Mesenchymal stem cell (in vitro differentiated cells and primary cell): ENCODE measurements at places on chromosomes 12 and 14.

DNA sequence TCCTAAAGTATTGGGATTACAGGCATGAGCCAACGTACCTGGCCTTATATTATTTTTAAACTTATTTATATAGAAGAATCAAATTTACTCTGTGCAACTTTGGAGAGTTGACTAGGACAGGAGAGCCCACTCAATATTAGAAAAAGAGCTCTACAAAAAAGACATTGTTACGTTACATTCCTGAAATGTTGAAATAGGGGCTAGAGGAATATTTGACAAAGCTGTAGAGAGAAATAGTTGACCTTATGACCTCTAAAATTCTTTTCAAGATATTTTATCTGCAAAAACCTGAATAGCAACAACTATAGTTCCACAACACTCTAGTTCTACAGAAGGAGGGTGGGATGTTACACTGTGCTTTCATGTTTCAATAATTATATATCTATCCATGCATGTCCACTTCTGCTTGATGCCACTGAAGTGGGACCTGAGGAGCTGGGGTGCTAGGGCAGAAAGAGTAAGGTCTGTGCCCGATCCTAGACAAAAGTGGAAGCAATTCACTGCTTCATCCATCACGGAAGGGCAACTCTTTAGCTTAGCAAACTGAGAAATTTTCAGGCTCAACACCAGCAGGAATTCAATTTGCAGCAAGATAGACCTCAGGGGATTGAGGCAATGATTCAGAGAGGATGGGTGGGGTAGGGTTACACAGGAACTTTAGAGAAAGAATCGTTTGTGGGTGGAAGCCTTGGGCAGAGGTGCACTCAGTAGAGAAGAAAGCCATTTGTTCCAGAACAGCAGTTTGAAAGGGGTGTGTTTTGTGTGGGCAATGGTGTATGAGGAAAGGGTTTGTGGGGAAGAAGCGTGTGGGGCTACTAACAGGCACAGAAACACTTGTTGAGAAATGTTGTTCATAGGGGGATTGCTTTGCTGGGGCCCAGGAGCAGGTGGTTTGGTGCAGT lies 16.0 kb upstream of the RNASE10 start:
- H3K36me3 ChIP-seq: no peaks in the 10 kb centered on the region
- H3K27me3 ChIP-seq: peaks cover 31% of the 10 kb centered on the region
- no peaks in the 10 kb centered on the region for H3K4me1 ChIP-seq
- H3K27ac ChIP-seq: no peak overlapping the region

GRCh38 chr14:73723797-73724661 lies 9.8 kb upstream of the PNMA1 start:
- no peak overlapping the region for H3K4me3 ChIP-seq
- peak; percentile 97 for DNase-seq
- peaks cover 69% of the 10 kb centered on the region for H3K36me3 ChIP-seq
- peak overlapping the region; percentile 97 for H3K27ac ChIP-seq
- no peaks in the 10 kb centered on the region for H3K27me3 ChIP-seq

- peaks cover 5% of the 10 kb centered on the region for H3K4me1 ChIP-seq
- H3K27me3 ChIP-seq: no peaks in the 10 kb centered on the region
- H3K27ac ChIP-seq: peak overlapping the region; percentile 66
- no peak for DNase-seq
Measured at GRCh38 chr14:51575349-51576116, 76.2 kb upstream of the FRMD6 start.

DNA sequence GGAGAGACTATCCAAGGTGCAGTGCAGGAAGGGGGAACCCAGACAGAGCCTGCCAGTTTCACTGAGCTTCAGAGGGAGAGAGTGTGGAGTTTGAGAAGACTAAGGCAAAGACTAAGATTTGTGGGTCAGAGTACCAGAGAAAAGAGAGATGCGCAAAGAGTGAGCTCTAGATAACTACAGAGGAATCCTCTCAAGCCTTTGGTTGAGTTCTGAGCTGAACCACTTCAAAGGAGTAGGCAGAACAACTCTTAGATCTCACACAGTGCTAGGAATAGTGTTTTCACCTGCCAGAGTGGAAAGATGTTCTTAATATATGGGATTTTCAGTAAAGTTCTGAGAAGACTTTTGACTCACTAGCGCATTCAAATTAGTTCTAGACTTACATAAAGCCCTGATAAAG lies 10.7 kb upstream of the M6PR start:
- no peak overlapping the region for H3K4me3 ChIP-seq
- DNase-seq: no peak
- peaks cover 3% of the 10 kb centered on the region for H3K36me3 ChIP-seq
- no peaks in the 10 kb centered on the region for H3K27me3 ChIP-seq
- no peak overlapping the region for H3K27ac ChIP-seq

DNA sequence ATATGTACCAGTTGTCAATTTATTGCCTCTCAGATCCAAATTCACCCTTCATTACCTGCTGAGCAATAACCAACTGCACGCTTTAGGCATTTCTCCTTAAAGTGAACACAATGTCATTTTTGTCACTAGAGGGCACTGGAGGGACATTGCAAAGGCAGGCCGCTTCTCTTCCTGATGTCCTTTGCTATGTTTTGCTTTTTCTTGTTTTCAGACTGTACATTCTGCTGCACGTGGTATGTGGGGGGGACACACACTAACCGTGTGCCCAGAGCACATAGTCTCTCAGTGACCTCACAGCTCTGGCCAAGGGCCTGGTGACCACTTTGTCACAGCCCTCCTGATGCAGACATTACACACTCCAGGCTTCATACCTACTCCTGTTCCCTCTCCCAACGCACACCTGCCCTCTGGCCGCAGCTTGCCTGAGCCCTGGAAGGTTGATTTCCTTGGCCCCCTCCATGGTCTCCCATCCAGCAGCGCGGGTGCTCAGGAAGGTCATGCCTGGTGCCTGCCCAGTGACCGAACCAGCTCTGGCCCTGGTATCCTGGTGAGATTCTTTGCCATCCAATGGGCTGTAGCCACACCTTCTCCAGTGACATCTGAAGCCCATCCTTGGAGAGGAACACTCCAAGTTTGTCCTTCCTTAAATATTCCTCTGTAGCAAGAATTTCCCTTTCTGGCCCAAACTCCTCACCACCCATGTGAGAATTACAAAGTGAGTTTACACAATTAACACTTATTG lies 39.9 kb downstream of the MYO1H start:
- H3K36me3 ChIP-seq: no peaks in the 10 kb centered on the region
- peaks cover 21% of the 10 kb centered on the region for H3K27me3 ChIP-seq
- DNase-seq: peak; percentile 39
- no peak overlapping the region for H3K27ac ChIP-seq
- no peaks in the 10 kb centered on the region for H3K4me1 ChIP-seq

DNA sequence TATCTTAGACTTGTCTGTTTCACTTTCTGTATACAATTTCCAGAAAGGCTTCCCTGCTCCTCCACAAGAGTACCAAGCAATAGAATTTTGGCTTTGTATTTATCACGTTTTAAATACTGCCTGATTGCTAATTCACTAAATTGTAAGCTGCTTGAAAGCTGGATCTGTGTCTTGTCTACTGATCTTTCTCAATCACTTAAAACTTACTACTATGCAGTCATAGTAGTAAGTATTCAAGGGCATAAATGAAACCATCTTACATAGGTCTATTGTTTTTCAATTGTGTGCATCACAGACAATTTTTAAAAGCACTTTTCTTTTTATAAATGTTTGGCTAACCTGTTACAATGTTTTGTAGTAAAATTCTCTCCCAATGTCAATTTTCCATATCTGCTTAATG lies 1.2 kb upstream of the GLIPR1L2 start:
- H3K4me3 ChIP-seq: peak overlapping the region; percentile 85
- no peaks in the 10 kb centered on the region for H3K36me3 ChIP-seq
- DNase-seq: peak; percentile 26
- H3K27me3 ChIP-seq: no peaks in the 10 kb centered on the region
- no peaks in the 10 kb centered on the region for H3K4me1 ChIP-seq
- no peak overlapping the region for H3K27ac ChIP-seq

DNA sequence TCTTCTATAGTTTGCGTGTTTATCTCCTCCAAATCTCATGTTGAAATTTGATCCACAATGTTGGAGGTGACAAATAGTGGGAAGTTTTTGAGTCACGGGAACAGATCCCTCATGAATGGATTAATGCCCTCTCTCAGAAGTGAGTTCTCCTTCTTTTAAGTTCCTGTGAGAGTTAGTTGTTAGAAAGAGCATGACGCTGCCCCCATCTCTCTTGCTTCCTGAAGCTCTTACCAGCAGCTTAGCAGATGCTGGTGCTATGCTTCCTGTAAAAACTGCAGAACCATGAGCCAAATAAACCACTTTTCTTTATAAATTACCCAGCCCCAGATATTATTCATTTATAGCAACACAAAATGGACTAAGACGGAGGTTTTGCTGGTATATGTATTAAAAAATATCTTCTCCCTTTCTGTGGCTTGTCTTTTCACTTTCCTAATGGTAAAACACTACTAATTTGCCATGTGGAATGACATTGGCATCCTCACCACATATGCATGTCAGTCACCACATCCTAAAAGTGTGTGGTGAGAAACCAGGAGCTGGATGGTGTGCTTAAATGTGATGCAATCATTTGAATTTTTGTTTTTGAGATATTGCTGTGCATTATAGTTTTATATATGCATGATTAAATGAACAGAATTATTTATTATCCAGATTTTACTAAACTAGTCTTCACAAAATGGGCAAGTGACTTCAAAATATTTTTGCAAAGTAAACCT lies 449.3 kb downstream of the ADAMTS20 start:
- H3K27me3 ChIP-seq: no peaks in the 10 kb centered on the region
- DNase-seq: no peak
- peaks cover 2% of the 10 kb centered on the region for H3K4me1 ChIP-seq
- no peak overlapping the region for H3K27ac ChIP-seq
- no peak overlapping the region for H3K4me3 ChIP-seq

DNA sequence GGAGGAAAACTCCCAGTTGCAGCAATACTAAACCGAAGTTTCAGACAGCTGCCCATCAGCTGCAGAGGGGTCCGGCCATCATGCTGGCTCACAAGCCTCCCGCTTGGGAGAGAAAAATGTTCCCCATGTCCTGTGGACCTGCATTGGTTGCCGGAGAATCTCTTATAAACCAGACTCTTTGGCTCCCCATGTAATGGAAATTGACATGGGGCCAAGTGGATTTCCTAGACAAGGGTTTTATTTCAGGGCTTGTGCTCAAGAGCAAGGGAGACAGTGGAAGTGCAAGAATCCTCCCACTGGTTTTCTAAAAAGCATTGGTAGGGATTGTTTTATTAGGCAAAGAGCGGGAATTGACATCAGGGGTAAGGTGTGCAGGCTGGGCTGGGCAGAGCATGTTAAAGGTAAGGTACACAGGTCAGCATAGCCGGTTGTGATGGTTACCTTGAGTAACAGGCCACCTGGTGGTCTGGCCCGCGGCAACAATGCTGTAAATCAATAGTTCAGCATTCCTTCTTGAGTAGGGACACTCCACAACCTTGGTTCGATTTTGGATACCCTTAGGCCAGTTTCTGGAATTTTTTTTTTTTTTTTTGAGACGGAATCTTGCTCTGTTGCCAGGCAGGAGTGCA lies 135.4 kb downstream of the UNC79 start:
- no peak overlapping the region for H3K27ac ChIP-seq
- no peaks in the 10 kb centered on the region for H3K4me1 ChIP-seq

- no peaks in the 10 kb centered on the region for H3K4me1 ChIP-seq
- H3K36me3 ChIP-seq: peaks cover 66% of the 10 kb centered on the region
- H3K27ac ChIP-seq: no peak overlapping the region
- H3K27me3 ChIP-seq: no peaks in the 10 kb centered on the region
- peak; percentile 38 for DNase-seq
- no peak overlapping the region for H3K4me3 ChIP-seq
Measured at GRCh38 chr12:4526923-4527546, 11.7 kb upstream of the RAD51AP1 start.

DNA sequence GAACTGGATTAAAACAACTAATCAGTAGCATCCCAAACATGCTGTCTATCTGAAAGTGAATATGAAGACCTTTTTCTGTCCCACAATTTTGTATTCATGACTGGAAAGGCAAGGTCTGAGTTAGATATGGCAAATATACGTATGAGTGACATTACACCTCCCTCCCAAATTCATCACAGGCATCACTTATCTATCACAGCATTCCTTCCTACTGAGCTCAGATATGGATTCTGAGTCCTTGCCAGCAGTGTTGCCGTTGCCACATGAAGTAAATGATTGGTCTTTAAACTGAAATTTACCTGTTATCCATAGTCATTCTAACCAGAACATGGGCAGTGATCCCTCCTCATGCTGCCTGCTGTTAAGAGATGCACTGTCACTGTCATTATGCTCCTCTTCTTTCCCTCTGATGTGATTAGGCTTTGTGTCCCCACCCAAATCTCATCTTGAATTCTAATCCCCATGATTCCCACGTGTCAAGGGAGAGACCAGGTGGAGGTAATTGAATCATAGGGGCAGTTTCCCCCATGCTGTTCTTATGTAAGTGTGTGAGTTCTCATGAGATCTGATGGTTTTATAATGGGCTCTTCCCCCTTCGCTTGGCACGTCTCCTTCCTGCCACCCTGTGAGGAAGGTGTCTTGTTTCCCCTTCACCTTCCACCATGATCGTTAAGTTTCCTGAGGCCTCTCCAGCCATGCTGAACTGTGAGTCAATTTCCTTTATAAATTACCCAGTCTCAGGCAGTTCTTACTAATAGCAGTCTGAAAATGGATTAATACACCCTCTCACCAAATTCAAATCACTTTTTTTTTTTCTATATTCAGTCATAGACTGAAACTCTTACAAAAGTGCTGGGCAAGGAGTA lies 288.4 kb downstream of the NUAK1 start:
- no peak for DNase-seq
- H3K4me3 ChIP-seq: no peak overlapping the region
- no peaks in the 10 kb centered on the region for H3K36me3 ChIP-seq
- peaks cover 2% of the 10 kb centered on the region for H3K27me3 ChIP-seq
- H3K4me1 ChIP-seq: no peaks in the 10 kb centered on the region

- H3K27ac ChIP-seq: no peak overlapping the region
- DNase-seq: no peak
- peaks cover 2% of the 10 kb centered on the region for H3K4me1 ChIP-seq
- no peak overlapping the region for H3K4me3 ChIP-seq
- H3K27me3 ChIP-seq: no peaks in the 10 kb centered on the region
- H3K36me3 ChIP-seq: no peaks in the 10 kb centered on the region
Measured at GRCh38 chr14:39203659-39204606, 28.9 kb downstream of the PNN start.

- H3K27me3 ChIP-seq: no peaks in the 10 kb centered on the region
- no peak for DNase-seq
- H3K4me3 ChIP-seq: no peak overlapping the region
Measured at GRCh38 chr12:13148485-13148847, 45.0 kb upstream of the GSG1 start.
